ENCODE measurements at places on chromosomes 5 and 9.
A peak's percentile ranks its signal among the peaks of the same experiment; 100 is the strongest.

- no peak for DNase-seq
Observed at GRCh38 chr9:16987026-16987425, 116.6 kb upstream of the BNC2 start.

DNA sequence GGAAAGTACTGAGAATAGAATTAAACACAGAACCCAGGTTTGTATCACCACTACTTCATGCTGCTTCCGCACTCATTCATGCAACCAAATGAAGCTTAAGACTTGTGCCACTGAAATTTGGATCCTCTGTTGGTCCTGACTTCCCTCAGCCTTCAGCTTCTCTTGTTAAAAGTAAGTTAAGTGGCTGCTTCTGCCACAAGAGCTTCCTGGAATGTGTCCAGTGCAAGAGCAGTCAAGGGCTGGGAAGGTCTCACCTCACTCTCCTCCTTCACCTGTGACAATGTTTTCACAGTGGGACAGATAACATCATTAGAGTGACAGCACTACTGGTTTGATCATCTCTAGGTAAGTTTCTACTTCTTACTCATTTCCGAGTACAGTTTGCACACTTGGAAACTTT, 7.9 kb downstream of the SNCAIP start:
- DNase-seq = no peak

DNA sequence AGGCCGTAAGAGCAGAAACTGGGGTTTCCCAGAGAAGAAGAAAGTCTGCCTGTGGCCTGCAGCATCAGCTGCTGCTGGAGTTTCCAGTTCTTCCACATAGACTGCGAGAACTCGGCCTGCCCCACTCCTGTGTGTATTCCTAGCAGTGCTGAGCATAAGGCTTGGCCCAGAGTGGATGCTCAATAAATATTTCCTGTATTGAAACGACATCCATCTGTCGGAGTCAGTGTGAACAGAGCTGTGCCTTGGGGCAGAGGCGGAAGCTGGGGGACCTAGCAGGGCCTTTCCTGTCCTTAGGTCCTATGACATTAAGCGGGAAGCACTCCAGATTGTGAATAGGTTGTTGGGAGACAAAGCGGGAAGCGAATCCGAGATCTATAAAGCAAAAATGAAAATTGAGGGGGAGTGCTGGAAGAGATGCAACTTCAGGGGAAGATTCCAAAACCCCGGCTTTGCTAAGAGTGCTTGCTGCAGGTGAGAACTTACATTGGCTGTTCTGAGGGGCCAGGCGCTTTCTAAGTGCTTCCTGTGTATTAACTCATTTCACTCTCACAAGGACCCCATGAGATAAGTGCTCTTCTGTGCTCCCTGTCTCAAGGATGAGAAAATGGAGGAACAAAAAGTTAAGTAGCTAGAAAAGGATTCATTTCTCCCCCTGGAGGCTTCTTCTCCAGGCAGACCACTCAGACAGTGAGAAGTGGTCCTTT, 76.1 kb upstream of the CXCL14 start:
- peak; percentile 83 for DNase-seq

GRCh38 chr9:42388146-42388690, 204.8 kb downstream of the SPATA31A6 start:
- peak; percentile 97 for DNase-seq

DNA sequence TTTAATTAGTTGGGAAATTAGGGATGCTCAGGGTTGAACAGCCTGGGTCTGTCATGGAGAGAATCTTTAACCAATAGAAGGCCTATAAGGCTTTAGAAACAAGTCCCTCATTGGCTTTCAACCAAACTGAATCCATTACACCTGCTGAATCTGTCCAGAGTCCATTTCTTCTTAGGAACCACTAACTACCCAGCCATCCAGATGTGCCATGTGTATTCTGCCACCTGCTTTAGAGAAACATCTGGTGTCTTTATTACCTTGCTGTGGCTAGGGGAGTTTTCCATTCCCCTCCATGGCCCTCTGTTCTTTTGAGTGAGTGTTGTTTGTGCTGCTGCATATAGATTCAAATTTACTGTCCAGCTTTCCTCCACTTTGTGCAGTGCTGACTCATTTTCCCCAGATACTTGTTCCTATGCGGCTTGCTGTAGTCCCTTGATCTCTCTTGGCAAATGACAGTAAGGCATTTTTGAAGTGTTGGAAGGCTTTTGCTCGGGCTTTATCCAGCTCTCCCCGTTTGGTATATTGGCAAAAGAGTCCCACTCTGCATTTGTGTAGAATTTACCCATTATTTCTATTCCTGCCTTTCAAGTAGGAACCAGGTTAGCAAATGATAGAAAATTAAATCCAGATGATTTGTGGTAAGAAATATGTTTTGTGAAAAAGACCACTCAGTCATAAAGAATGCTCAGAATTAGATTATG, 54.6 kb downstream of the NLN start:
- DNase-seq = no peak

- DNase-seq = no peak
Observed at GRCh38 chr9:106653213-106653612, 209.8 kb upstream of the ZNF462 start.

DNA sequence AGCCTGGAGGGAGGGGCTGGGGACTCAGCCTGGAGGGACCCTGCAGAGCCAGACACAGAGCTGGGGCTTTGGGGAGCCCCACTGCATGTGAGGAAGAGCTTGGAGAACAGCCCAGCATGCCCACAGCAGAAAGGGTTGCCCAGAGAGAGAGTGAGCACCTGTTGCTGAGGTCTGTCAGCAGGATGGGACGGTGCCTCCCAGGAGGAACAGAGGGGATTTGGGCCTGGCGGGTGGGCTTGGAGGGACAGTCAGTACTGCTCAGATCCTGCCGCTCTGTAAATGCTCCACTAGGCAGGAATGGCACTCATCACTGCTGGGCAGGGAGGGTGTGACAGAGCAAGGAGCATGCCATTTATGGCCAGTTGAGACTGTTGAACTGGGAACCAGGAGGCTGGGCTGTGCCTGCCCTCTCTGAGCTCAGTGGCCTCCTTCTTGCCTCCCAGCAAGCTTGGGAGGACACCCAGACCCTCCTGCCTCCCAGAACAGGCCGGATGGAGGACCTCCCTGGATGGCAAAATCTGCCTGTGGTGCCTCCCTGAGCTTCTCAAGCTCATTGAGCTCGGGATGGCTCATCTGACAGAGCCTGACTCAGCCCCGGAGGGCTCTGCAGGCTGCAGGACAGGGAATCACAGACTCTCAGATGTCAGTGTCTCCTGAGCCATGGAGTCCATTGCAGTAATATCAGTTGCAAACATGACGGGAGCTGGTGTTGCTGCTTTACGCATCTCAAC, 786 bp upstream of the HRCT1 start:
- DNase-seq = no peak

GRCh38 chr9:16784002-16784401, 86.5 kb downstream of the BNC2 start:
- DNase-seq = no peak

DNA sequence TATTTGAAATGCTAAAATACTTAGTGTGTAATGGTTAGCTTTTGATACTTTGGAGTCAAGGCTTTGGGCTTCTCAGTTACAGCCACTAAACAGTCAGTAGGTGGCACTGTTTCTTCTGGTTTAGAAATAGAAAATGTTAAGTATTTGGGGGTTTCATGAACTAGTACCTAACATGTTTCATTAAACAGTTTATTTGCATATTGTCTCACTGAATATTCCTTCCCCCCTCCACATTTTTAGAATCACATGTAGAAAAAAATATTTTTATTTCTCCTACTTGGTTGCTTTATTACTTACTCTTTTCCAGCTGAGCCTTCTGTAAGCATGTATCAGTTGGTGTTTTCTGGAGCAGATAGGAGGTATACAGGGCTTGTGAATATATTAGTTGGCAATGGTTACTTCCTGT, 48.0 kb downstream of the IPO11 start:
- no peak for DNase-seq

- DNase-seq = no peak
Observed at GRCh38 chr9:75935591-75935990, 45.1 kb downstream of the PCSK5 start.

DNA sequence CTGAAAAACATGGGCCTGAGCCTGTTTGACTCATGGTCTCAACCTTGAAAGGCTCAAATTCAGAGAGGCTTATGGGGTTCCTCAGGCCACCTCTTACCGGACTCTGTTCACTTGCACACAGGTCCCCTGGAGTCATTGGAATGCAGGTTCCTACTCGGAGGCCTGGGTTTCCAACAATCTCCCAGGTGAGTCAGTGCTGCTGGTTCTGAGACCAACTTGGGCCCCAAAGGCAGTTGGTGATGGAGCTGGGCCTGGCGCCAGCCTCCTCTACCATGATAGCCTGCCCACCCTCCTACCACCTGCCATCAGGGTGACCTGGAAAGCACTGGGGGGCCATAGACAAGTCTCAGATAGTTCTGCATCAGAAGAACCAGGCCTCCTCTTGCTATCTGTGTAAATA, 188.4 kb downstream of the RGS3 start:
- DNase-seq = no peak

DNA sequence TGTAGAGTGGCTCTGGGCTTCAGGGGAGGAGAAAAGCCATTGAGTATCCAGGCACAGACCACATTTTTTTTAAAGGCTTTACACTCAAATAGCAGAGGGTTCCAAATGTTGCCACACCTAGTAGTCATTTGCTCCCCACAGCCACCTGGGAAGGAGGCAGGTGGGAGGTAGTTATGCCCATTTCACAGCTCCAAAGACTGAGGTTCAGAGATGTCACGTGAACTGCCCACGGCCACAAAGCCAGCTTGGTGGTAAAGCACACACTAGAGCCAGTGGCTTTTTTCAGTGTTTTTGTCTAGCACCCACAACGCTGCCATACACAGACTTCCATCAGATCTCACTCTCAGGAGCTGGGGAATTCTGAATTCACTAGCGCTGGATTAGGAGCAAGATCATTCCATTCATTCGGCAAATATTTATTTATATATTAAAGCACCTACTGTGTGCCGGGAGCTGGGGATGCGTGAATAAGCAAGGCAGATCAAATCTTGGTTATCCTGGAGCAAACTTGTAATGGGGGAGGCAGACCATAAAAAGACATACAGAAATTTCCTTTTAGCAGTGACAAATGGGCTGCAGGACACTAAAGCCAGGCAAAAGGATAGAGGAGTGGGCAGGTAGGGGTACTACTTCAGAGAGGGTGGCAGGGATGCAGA, 7.4 kb downstream of the WHRN start:
- DNase-seq = no peak

GRCh38 chr9:108783731-108784495, 71.9 kb downstream of the ACTL7B start:
- DNase-seq = no peak

DNA sequence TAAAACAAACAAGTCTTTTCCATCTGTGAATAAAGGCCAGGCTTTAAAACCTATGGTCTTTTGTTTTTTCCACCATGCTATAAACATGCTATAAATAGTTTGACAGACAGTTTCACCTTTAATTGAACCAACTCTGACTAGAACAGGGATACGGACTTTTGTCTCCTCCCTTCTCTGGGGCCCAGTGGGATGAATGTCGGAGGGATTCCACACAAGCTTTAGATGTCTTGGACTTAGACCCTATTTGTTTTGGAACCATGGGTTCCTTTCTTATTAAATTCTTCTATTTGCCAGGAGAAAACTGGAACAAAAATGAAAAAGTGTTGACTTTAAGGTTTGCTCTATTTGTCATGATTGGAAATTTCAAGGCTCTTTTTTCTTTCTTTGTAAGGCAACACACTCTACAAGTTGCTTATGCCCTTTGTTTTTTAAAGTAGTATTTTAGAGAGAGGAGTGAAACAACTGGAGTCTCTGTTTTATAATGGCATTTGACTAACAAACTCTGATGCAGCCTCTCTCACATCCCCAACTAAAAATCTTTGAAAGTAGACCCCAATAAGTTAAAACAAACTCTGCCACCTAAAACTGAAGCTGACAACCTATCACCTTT, 145.3 kb downstream of the MLLT3 start:
- DNase-seq = no peak

- no peak for DNase-seq
Observed at GRCh38 chr5:15741591-15741990, 241.6 kb downstream of the FBXL7 start.

GRCh38 chr9:117916291-117916690, 212.1 kb downstream of the TLR4 start:
- no peak for DNase-seq

DNA sequence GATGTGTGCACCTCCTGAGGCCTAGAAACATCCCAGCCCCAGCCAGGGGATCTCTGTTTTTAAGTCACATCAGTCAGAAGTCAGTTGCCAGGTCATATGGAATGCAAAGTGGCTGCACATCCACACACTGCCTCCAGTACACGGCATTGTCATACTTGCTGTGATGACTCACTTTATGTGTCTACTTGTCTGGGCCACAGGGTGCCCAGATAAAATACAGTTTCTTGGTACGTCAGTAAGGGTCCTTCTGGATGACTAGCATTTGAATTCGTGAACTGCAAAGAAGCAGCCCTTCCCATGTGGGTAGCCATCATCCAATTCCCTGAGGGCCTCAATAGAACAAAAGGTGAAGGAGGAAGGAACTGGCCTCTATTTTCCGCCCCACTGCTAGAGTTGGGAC, 27.7 kb downstream of the AUH start:
- no peak for DNase-seq

DNA sequence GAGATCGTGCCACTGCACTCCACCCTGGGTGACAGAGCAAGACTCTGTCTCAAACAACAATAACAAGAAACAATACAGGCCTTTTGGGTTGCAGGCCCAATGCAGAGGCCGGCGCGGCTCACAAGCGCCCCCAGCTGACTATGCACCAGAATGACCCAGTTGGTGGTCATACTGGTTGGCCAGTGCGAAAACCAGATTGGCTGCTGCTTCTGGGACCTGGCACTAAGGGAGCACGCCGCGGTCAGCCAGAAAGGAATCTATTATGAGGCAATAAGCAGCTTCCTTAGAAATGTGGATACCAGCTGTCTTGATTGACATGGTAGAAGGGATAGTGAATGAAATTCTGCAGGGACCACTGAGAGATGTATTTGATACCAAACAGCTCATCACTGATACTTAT, 35.0 kb downstream of the RANBP17 start:
- DNase-seq = no peak

DNA sequence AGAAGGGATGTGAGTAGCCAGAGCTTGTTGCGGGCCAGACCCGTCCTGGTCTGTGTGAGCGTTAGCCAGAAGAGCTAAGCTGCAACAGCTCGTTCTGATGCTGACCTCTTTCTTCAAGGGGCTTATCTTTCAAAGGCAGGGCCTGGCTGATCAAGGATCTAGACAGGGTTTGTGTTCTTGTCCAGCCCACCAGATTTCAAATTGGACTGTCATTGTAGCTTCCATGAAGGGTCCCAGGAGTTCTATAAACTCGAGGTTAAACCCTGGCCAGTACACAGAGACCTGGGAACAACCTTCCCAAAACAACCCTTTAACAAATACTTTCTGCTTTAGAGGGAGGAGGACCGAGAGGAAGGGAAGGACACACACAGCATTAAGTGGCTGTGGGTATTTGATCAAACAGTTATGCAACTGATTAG, 153.0 kb upstream of the TUT7 start:
- DNase-seq = no peak

GRCh38 chr9:135567311-135567710, 5.8 kb downstream of the PAEP start:
- DNase-seq = no peak
